Retinal pigment epithelial cell (primary cell): ENCODE measurements at places on chromosomes 16 and 17.

GRCh38 chr16:52834736-52835465 is 217.8 kb downstream of the CHD9NB start:
- DNase-seq: no peak

GRCh38 chr17:28372203-28372944 is 880 bp downstream of the SARM1 start:
- DNase-seq: no peak

DNA sequence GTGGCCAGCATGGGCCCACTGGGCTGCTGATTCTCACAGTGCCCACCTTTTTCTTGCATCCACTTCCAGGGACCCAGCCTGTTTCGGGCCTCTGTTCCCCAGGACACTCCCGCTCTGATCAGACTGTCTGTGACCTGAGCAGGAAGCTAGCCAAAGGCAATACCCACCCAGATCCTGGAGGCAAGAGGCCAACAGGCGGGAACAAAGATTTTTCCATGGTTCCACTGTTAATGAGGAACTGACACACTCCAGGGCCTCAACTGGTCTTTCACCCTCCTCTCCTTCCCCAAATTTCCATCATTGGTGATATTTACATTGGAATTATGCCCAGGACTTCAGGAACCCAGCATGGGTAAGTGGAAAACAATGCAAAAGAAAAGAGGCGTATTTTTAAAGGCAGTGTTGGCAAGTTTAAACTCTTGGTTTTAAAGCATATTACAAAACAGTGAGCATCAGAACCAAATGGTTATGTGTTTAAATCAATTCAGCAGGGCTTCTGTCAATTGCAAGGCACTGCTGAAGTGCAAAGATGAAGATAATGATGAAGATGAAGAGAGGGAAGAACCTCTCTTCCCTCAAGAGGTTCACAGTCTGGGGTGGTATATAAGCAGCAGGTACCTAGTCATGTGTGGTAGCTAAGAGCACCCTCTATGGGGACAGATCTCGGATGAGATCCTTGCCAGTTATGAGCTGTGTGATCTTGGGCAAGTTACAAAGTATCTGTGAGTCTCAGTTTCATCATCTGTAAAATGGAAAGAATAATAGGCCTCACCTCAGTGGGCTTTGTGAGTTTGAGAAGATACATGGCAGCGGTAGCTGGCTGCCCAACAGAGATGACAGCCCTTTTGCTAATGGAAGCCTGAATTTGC is 14.4 kb upstream of the ATP2A3 start:
- no peak for DNase-seq

DNA sequence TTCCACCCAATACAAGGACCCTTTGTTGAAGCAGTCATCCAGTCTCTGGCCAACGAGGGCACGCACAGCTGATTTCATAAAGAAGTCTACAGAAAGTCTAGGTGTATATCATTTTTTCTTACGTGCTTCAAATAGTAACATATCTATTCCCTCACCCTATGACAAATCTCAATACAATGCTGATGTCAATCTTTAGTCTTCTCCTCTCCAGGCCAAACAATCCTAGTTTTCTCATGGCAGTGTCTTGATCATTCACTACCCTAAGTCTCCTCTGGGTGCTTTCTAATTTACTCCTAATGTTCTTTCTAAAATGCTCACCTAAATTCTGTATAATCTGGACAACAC is 92.6 kb downstream of the CACNG1 start:
- no peak for DNase-seq

DNA sequence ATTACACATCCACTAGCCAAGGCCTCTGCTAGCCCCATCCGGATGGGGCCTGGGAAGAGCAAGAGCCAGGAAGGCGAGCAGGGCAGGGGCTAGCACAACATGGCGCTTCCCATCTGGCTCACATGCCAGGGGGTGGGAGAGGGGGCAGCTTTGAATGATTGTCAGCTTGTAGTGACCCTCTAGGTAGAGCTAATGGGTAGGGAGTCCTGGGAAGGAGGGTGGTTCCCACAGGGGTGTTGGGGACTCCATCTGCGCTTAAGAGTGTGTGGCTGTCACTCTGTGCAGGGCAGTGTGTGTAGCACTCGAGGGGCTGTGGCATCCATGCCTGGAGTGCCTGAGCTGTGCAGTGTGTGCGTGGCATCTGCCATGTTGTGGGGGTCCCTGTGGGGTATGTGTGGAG is 24.5 kb downstream of the ARHGAP23 start:
- no peak for DNase-seq

GRCh38 chr16:20621406-20621805 is 45.2 kb upstream of the ACSM2B start:
- DNase-seq: no peak

DNA sequence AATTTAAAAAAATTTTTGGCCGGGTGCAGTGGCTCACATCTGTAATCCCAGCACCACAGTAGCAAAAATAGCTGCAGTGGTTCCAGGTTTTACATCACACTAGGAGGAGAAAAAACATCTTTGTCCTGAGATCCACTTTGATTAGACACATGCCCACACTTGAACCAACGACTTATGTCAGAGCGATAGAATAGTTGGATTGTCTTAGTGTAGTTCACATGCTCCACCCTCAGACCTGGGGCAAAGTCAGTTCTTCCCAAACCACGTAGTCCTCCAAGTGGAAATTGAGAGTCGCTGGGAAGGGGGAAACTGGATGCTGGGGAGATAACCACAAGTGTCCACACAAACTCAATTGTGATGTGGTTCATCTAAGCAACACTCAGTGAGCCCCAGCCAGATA is 11.4 kb upstream of the ITGAM start:
- DNase-seq: no peak

DNA sequence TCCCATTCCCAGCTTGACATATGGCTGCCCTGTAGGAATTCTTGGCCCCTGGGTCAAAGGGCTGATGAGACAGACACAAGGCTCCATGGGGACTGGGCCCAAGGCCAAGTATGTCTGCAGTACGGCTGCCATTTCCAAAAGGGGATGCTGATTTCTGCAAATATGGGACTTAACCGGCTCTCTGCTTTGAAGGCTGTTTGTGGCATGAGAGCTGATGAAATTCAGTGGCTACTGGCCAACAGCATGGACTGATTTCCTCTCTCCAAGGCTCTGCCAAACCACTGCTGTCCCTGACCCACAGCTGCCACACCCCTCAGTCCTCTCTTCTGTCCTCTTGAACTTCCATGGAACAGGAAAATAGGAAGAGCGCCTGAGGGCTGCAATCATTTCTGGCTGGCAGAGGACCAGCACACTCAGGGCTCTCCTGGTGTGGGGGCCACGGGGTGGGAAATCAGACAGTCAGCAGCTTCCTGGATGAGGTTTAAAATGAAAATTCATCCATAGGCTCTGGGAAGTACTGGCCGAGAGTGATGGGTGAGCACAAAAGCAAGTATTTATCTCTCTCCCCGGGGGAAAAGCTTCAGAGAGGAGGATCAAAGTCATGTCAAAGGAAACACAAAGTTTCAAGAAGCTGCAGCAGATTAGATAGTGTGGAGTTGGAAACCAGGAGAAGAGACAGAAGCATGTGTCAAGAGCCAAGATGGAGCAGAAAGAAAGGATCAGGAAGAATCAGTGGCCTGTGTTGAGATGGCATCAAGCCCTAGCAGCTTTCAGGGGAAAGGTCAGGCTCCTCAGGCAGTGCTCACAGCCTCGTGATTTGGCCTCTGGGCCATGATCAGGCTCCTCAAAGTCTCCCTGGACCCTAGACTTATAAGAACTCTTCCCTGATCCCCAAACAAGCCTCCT is 64.1 kb upstream of the SREBF1 start:
- peak; percentile 77 for DNase-seq

DNA sequence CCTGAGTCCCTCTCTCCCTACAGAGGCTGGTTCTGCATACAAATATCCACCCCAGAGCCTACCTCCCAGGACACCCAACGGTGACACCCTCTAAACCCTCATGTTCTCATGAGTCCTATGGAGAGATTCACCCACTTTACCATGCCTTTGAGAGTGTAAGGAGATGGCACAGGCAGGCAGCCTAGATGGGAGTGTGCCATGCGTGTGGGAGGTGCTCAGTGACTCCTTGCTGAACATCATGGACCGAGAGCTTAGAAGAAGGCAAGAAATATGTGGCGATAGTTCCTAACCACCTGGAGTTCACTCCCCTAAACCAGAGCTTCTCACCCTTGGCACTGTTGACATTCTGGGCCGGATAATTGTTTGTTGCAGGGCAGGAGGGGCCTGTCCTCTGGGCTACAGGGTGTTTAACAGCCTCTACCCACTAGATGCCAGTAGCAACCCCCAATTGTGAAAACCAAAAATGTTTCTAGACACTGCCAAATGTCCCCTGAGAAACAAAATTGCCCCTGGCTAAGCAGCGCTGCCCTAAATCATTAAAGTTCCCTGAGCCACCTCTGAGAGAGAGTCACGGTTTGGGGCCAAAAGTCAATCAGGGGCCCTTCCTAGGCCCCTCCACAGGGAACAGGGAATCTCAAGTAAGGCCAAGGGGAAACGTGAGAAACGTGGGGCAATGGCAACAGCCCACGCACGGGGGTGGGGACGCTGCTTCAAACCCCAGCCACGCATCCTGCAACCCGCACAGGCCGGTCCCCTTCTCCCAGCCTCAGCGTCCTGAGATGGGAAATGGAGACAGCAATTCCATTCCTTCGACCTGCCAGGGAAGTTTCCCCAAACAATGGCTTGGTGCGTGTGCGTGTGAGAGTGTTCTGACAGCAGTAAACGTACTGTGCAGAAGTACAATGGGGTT is 66.8 kb downstream of the C16orf78 start:
- DNase-seq: no peak

- DNase-seq: no peak
Measured at GRCh38 chr16:63617047-63617989, 1504.5 kb downstream of the CDH11 start.

GRCh38 chr17:77478899-77479298 is 338.1 kb downstream of the SEC14L1 start:
- no peak for DNase-seq

- DNase-seq: no peak
Measured at GRCh38 chr17:3804503-3804931, 3.5 kb upstream of the ITGAE start.
